T-cell (primary cell): ENCODE measurements at places on chromosomes 7 and 10. TPM values are rescaled to one million over a fixed set of nuclear protein-coding genes. Genes with fewer than 3 reads are reported as not detected.
A peak's percentile ranks its signal among the peaks of the same experiment; 100 is the strongest.

DNA sequence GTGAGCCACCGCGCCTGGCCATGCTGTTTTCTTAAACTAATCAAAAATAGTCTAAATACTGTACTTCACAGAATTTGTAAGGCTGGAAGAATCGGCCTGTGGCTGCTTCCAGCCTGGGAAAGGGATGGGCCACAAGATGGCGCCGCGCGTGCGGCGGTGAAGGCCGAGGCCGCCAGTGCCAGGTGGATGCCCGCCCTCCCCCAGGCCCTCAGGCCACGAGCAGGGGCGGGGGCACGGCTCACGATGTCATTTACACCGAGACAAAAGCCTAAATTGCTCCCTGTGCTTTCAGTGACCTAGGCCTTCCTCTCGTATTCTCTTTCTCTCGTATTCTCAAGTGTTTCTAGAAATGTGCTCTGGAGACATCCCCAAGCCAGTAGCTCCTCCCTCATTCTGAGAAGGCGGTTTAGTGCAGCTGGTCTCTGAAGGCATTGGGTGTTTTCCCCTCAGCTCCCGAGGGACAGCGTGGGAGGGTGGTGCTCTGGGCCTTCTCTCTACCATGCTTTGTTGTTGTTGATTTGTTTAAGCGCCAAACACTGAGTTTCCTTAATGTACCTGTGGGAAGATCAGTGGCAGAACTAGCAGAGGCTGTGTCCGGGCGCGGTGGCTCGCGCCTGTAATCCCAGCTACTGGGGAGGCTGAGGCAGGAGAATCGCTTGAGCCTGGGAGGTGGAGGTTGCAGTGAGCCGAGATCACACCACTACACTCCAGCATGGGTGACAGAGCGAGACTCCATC lies 68.4 kb downstream of the CDC123 start:
- peak; percentile 73 for DNase-seq

DNA sequence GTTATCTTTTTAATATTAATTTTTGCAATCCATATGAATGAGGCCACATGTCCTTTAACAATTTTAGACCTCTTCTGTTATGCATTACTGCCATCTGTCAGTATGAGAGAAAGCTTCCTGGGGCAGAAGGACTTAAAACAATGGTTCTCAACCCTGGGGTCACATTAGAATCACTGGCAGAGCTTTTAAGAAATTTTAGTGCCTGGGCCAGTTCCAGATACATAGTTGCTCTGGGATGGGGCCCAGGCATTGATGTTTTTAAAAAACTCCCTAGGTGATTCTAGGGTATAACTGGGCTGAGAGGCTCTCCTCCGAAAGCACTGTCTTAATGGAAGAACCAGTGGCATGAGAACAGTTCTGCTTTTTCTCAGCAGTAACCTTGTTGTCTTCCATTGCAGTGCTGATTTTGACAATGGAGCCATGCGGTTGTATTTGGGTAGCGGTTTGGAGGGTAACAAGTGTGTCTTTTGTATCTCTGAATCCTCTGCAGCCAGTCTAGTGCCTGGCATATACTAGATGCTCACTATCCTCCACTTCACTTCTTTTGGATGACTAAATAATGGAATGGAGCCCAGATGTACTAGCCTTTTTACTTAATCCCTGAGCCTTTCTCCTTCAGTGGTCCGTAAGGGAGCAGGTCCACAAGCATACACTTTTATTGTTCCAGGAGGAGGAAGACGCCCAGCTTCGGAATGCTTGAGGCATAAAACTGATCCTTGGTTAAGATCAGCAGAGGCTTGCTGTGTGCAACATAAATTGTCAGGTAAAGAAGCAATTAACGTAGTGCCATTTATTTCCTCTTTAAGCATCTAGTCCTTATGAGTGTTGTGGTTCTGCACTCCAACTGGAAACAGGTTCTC lies 227.1 kb downstream of the AUTS2 start:
- DNase-seq, result no peak

DNA sequence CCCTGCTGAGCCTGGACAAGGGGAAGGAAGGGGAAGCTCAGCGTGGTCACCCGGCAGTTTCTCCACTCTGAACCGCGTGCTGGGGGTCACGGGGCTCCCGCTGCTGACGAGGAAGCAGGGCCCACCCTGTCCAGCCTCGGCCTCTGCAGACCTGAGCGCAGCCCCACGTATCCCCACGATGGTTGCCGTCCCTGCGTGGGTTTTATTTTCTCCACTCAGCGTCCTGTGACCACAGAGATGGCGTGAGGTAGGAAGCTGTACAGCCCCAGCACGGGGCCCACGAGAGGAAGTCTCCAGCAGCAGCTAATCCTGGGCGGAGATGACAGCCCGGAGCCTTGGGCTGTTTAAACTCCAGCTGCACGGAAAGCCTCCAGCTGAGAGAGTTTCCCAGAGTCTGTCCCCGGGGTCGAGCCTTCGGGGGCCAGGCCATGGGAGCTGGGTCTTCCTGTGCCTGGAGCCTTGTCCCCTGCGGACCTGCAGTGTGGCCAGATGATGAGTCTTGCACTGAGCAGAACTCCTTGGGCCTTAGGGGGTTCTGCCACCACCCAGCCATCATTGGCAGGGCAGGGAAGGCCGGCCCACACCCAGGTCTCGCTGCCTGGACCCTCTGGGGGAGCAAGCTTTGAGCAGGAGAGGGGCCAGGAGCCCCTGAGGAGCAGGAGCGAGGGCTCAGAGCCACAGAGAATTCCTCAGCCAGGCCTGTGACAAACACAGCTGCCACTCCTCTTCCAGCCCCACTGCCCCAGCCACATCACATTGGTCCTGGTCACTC lies 72.8 kb upstream of the FAM20C start:
- no peak for DNase-seq

DNA sequence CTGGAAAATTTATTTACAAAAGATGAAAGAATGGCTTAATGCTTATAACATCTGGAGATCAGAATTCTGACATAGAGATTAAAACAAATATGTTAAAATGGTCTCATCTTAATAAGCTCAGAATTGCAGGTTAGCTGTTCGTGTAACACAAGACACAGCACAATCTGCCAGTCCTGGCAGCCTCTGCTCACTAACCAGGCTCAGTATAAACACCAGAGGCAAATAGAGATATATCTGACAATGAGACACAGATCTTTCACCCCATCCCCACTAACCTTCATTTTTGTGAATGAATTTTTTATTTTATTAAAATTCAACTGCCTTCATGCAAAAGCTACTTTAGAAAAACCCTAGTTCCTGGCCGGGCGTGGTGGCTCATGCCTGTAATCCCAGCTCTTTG lies 51.8 kb downstream of the RELN start:
- DNase-seq, result no peak

- DNase-seq, result no peak
Measured at GRCh38 chr10:75398200-75398691, 3.3 kb downstream of the ZNF503 start.

GRCh38 chr10:3208481-3209406 lies 36.2 kb upstream of the PITRM1 start:
- no peak for DNase-seq

DNA sequence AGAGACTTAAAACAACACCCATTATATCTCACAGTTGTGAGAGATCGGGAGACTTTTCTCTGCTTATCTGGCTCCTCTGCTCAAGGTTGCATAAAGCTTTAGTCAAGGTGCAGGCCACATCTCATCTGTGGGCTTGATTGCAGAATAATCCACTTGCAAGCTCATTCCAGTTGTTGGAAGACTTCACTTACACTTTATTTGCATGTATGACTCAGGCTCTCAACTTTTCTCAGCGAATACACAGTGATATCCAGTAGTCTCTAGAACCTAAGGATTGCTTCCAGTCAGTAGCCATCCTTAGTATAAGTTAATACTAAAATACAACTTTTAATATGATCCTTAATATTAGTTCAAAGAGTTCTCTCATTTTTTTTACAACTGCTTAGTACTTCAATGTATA lies 435.5 kb upstream of the NRG3 start:
- DNase-seq, result no peak

- DNase-seq, result no peak
Measured at GRCh38 chr7:131865911-131866310, 309.5 kb upstream of the PODXL start.

- DNase-seq, result no peak
Measured at GRCh38 chr10:62652114-62652513, 152.4 kb upstream of the ADO start.

DNA sequence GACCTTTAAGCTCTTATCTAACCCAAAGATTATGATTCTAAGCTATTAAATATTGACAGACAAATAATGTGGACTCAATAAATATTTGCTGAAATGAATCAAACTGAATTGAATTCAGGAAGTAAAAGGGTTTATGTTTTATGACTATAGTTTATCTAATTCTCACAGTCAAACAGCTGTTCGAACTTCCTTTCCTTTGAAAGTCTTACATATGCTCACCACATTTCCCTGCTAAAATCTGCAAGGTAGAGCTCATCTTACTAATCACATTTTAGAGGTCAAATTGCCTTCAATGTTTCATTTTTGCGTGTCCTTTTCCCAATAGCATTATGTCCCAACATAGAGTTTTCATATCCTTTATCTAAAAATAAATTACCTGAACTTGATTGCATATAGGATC lies 154.9 kb upstream of the PPP1R3A start:
- DNase-seq, result no peak

- no peak for DNase-seq
Measured at GRCh38 chr7:91185771-91186170, 78.5 kb upstream of the FZD1 start.

DNA sequence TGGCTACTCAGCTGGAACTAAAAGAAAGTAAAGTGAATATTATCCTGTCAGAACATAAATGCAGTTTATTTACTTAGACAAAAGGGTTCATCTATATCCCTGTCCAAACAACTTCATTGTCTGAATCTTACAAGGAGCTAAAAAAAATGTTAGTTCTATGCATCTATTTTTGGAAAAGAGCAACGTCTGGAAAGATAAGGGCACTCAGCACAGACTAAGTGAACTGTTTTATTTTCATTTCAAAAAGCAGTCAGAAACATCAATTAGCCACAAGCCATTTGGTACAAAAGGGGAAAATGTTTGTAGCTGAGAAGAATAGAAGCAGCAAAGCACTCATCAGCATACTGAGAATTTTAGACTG lies 245.5 kb downstream of the FOXP2 start:
- no peak for DNase-seq

GRCh38 chr10:54485971-54486370 lies 315.1 kb downstream of the PCDH15 start:
- DNase-seq, result no peak

- DNase-seq, result no peak
Measured at GRCh38 chr7:45715471-45716352, 141.5 kb downstream of the ADCY1 start.

DNA sequence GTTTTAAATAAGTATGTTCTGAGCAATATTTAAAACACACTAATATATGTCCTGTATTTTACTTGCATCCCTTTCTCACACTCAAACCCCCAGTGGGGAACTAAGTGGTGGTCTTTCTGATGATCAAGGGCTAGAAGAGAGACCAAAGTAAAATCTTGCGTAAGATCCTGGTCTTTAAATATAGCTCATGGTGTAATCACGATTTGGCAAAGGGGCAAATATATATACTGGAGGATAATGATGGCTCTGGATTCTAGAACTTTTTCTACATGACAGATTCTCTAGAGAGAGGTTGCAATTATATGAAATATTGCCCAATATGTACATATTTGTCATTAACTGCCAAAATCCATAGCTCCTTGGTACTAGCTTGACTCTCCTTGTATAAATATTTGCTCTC lies 438.3 kb downstream of the NXPH1 start:
- DNase-seq, result no peak

GRCh38 chr10:15245530-15245929 lies 77.0 kb upstream of the NMT2 start:
- peak; percentile 17 for DNase-seq

DNA sequence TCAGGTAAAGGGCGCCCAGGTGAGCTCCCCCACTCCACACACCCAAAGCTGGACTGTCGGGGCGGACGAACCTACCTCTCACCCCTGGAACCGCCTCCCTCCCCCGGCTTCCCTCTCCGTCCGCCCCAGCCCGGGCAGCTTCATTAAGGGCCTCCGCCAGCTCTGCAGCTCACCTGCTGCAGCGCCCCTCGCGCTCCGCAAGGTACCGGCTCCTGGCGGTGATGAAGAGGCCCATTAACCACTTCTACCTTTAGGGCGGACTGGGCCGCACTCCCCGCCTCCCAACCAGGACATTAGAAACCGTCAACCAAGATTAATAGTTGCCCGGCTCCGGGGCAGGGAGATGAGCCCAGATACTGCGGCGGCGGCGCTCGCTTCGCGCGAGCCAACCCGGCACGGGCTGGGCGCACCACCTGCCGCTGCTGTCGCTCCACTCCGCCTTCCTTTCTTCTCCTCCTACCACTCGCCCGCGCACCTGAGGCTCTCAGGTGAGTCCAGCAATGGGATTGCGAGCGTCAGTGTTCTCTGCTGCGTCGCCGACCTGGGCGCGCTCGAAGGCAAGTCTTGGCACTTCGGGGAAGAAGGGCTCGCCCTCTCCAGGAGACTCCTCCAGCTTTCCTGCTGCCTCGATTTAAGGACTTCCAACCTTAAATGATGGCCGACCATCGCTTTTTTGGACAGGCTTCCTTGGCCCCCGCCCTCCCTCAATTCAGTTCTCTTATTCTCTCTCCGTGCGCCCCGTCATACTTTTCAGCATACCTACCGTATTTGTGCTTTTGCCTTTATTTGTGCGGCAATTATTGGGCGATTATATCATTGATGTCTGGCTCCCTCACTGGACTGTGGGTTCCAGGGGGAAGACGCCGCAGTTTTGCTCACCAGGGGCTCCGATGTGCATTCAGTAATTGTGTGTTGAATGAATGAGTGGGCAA lies 13.6 kb upstream of the KAZALD1 start:
- no peak for DNase-seq

- DNase-seq, result no peak
Measured at GRCh38 chr10:43347997-43348396, 23.4 kb upstream of the FXYD4 start.

GRCh38 chr7:134602881-134603451 lies 43.7 kb upstream of the BPGM start:
- DNase-seq, result no peak

DNA sequence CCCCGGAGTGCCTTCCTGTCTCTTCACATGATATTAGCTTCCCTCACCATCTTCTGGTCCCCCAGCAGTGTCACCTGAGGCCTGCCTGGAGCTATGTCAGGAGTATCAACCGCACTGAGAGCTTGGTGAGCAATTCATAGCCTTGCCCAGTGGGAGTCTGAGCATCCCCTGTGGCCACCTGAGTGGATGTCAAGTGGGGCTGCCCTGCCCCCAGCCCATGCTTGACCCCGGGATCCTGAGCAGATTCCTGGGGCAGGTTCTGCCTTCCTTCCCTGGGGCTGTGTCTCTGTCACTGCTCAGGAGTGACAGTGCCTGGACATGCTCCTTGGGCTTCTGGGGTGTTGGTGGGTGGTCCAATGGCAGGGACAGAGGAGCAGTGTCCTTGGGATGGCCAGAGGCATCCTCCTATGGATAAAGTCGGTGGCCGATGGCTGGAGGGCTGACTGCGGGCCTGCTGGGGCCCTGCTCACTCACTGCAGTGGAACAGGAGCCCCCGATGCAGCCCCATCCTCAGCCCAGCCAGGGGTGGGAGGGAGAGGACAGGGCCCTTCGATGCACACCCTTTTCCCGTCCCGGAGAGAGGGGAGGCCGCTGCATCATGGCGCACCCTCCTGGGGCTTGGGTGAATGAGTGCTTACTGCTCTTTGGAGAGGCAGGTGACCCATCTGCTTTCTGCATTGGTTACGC lies 95.7 kb downstream of the BMS1 start:
- DNase-seq, result no peak

GRCh38 chr7:130894909-130895750 lies 161.1 kb upstream of the KLF14 start:
- no peak for DNase-seq

SLC26A5 gene
- total RNA-seq, result 0.23 TPM

ANKRD26 gene
- 8.9 TPM for total RNA-seq
